Left renal pelvis (tissue), 4 donors: ENCODE measurements at places on chromosomes 4 and X. TPM values are rescaled to one million over a fixed set of nuclear protein-coding genes. Genes with fewer than 3 reads are reported as not detected.

The PFKFB1 gene
- 0.78 TPM for polyA plus RNA-seq

The PCSK1N gene
- 16.8 TPM for polyA plus RNA-seq

The TMSB15C gene
- polyA plus RNA-seq = 14.7 TPM

The EPHA5 gene
- polyA plus RNA-seq = 0.32 TPM

The SPANXN3 gene
- polyA plus RNA-seq = not detected

The MAGEB3 gene
- not detected for polyA plus RNA-seq

The MOSPD2 gene
- polyA plus RNA-seq = 20.0 TPM

The PDE6B gene
- polyA plus RNA-seq = 48.6 TPM

The GYPB gene
- polyA plus RNA-seq = 2.1 TPM

The CTAG1A gene
- polyA plus RNA-seq = not detected

The P2RY4 gene
- 0.27 TPM for polyA plus RNA-seq

The SYP gene
- polyA plus RNA-seq = 3.0 TPM

The PDGFRA gene
- polyA plus RNA-seq = 294 TPM

The TMEM47 gene
- 47.4 TPM for polyA plus RNA-seq

The ATP6AP1 gene
- polyA plus RNA-seq = 165 TPM

The VBP1 gene
- 75.3 TPM for polyA plus RNA-seq

The UGT2B17 gene
- polyA plus RNA-seq = not detected

The EMCN gene
- 97.8 TPM for polyA plus RNA-seq

The SLC10A3 gene
- 21.7 TPM for polyA plus RNA-seq
